SK-N-SH (cell line): ENCODE measurements at places on chromosomes 13 and 19. TPM values are rescaled to one million over a fixed set of nuclear protein-coding genes. Genes with fewer than 3 reads are reported as not detected.

Gene TINCR
- polyA plus RNA-seq: 0.02 and 0.03 TPM in 2 replicates

Gene FPR3
- polyA plus RNA-seq: 0.02 and 0.05 TPM in 2 replicates

Gene CABP5
- polyA plus RNA-seq: not detected in 2 replicates

Gene GPR42
- not detected in 2 replicates for polyA plus RNA-seq

Gene CGB2
- 0.50 and 0.64 TPM in 2 replicates for polyA plus RNA-seq

Gene FUT1
- polyA plus RNA-seq: 0.03 and 0.08 TPM in 2 replicates

Gene ZNF320
- 6.9 and 14.2 TPM in 2 replicates for polyA plus RNA-seq
